ENCODE measurements at places on chromosomes 13 and 19.

DNA sequence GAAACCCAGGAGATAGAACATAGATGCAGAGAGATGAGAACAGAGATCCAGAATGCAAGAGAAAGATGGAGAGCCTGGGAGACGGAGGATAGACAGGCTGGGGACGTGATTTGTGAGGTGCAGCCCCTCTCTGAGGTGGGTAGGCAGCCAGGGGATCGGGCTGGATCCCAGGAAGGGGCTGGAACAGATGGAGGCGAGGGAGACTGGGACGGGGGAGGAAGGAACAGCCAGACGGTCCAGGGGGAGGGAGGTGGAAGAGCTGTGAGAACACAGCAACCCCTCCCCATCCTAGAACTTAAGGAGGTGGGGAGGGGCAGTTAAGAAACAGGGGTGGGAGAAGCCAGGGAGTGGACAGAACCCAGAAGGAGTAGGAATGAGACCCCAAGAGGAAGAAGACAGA lies 3.1 kb downstream of the SLC17A7 start:
- DNase-seq = no peak

GRCh38 chr13:50616101-50616500 lies 227.4 kb downstream of the DLEU7 start:
- DNase-seq = no peak

GRCh38 chr13:44386913-44387556 lies 13.4 kb downstream of the SERP2 start:
- no peak for DNase-seq

- DNase-seq = no peak
Measured at GRCh38 chr13:43495732-43496131, 291.0 kb downstream of the ENOX1 start.

DNA sequence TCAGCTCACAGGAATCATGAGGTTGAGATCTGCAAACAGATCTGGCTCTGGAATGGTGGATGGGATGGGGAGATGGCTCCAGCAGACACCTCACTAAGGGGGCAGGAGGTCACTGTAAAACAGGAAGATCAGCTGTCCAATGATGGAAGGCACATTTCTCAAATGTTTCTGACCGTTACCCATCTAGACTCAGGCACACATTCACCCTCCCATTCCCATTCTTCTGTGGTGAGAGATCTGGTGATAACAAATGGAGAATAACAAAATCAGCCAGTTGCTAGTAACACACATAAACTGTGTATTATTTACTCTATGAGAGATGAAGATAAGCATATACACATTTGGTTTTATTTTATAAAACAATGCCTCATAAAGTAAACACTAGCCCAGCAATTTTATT lies 235.9 kb downstream of the TSHZ3 start:
- DNase-seq = no peak

DNA sequence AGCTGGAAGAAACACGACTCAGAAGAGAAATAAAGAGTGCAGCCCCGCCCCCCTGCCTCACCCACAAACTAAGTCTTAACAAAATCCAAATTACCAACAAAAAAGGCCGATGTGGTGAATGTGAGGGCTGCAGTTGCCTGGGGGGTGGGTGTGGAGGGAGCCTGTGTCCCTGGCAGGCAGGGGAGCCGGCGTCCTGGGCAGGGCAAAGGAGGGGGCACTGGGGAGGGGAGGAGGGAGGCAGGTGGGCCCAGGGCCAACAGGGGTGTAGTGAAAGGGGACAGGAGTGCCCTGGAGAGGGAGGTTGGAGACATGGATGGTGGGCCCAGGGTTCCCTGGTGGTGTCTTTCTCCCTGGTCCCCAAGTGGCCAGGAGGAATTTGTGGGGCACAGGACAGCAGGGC lies 4.0 kb downstream of the IRGC start:
- DNase-seq = no peak

GRCh38 chr13:43676320-43676719 lies 110.5 kb downstream of the ENOX1 start:
- DNase-seq = no peak

DNA sequence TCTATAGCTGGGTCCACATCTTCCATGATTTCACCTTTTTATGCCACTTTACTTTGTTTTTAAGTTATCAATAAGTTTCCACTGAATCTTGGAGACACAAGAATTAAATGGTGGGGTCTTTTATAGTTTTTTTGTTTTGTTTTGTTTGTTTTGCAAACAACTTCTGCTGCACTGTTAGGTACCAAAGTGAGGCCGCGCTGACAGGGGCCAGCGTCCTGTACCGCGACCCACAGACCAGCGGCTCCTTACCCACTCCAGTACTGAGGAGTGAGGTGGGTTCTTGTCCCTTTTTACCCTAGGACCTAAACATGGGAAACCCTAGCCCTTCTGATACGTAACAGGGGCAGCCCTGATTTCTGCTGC lies 75.8 kb upstream of the MCF2L start:
- DNase-seq = no peak

DNA sequence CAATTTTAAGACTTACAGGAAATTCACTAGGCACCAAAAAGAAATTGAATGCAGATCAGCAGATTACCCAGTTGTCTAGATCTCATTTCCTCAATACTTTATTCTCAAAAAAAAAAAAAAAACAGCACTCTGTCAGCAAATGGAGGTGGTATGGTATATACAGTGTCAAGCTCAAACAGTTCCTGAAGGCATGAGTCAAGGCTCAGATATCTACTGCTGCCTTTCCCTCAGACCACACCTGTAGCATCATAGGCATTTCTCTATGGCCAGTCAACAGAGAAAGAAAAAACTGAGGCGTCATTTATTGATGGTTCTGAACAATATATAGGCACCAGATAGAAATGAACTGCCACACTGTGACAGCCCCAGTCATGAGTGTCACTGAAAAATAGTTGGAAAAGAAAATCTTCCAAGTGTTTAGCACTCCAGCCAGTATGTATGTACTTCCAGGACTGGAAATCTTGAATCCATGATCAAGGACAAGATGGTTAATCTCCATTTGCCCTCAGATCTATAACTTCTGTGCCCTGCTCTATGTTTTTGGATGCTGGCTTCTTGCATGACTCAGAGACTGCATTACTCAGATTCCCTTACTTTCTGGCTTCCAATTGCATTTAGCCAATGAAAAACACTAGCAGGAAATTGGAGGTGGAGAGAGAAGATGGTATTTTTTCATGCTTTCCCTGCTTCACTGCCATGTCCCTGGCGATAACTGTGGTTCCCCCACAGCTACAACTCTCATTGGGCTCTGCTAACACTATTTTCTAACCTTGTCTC lies 8.4 kb upstream of the COG3 start:
- DNase-seq = no peak
